ENCODE measurements at places on chromosomes 5 and 9.
A peak's percentile ranks its signal among the peaks of the same experiment; 100 is the strongest.

GRCh38 chr5:98923966-98924365 lies 4.8 kb downstream of the CHD1 start:
- DNase-seq: no peak

- DNase-seq: no peak
These were observed 3.1 kb upstream of the RAB3C start for GRCh38 chr5:58579781-58580180.

DNA sequence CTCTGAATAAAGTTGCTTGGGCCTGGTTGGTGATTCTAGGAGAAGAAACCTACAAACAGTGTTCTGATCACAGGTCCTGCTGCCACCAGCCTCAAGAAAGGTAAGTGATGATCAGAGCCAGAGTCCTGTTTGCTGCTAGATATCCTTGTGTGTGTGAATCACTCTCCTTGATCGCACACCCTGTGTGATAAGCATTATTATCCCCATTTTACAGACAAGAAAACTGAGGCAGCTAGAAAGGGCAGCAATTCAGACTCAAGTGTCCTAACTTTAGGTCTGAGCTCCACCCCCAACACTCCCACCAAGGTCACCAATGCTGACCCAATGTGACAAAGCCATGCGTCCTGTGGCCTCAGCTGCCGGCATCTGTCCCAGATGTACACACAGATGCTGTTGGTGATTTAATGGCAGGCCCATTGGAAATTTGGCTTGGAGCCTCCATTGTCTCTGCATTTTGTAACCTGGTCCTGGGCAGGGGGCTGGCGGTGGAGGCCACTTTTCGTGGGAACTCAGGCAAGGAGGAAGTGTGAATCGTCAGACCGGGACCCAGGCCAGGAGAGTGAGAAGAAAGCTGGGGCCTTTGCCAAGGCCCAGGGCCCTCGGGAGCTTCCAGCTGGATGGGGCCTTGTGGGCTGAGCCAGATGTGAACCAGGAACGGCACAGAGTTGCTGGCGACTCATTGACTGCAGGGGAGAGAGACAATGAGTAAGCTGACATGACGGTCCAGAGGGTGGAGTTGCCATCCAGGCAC lies 29.8 kb upstream of the GGTA1 start:
- DNase-seq: no peak

DNA sequence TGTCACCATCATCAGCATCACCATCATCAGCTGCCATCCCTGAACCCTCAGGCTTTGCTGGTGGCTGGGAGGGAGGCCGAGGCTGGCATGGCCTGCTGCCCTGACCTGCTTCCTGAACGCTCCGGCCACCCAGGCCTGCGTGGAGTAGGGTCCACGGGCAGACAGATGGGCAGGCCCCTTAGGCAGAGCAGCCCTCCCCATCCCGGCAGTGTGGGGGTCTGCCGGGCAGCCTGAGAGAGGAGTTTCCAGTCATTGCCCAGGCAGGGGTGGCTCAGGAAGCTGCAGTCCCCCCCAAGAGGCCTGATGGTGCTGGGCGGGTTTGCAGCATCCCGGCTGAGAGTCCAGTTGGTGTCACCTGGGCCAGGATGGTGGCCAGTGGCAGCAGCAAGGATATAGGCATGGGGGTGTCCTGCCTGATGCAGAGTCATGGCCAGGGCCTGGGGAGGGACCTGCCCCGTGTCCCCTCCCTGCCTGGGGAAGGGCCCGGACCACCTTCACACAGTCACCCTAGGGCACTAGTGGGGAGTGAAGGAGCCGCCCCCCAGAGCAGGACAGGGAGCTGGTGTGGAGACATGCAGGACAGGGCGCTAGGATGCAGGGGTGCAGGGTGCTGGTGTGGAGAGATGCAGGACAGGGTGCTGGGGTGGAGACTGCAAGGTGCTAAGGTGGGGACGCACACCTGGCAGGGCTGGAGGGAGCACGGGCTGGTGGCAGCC lies 7.7 kb upstream of the EGFL7 start:
- no peak for DNase-seq

DNA sequence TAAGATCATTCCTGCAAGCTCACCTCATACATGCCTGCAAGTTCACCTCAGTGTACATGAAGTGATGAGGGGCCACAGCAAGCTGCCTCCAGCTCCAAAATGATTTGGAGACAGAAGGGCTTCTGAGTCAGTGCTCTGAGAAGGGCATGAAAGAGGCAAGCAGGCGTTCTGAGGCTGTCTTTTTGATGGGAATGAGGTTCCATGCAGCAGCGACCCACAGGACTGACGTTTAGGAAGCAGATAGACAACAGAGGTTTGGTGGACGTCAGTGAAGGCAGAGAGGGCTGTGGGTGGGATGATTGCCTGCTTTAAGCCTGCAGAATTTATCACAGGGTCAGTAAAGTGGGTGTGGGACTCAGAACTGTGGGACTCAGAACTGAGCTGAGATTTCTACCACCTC lies 8.9 kb upstream of the SMIM32 start:
- DNase-seq: peak; percentile 12

DNA sequence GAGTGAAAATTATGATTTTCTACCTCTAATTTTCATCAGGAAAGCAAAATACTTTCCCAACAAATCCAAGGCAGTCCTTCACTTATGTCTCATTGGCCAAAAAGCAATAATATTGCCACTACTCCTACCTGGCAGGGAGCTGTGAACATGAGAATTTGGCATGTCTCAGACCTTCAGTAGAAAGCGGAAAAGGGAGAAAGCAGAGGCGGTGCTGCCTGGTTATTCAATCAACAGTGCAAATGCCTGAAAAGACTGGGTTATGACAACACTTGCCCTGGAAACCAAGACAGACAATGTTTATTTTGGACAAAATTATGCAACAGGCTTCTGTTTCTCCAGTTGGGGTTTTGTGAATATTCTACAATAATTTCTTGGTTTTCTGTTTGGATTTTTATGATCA lies 194.4 kb downstream of the TAF11L14 start:
- DNase-seq: no peak

GRCh38 chr5:149664666-149665415 lies 65.3 kb upstream of the PPARGC1B start:
- no peak for DNase-seq

GRCh38 chr9:5949103-5949699 lies 58.5 kb downstream of the MLANA start:
- no peak for DNase-seq

- peak; percentile 62 for DNase-seq
These were observed at the start of gene GHR for GRCh38 chr5:42423285-42424165. Gene GHR, plus strand, starts transcription at chr5:42423439. Its CDS starts 142,436 bp downstream, at chr5:42565875.
